Activated CD8-positive, alpha-beta memory T cell treated with anti-CD3 and anti-CD28 coated beads, Interleukin-2, amount 10 ng/mL, durations not matched to agents 7 days and 5 days (primary cell): ENCODE measurements at places on chromosomes 3 and 15. TPM values are rescaled to one million over a fixed set of nuclear protein-coding genes. Genes with fewer than 3 reads are reported as not detected.

DNA sequence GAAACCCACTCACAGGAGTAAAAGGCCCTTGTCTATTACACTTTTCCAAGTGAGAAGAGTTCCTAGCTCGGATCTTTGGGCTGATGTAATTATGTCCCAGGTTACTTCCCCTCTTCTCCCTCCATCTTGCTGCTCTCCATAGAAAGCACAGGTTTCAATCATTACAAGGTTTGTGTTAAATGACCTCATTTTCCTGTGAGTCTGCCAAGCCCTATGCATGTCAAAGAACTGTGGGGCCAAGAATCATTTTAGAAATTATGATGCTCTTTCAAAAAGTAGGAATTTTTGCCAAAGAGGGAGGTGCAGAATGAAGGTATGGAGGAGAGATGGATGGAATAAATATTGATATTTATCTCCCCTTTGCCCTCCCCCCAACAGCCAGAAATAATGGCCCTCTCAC is 129.3 kb upstream of the TPM1 start:
- H3K36me3 ChIP-seq, result no peaks in the 10 kb centered on the region
- peaks cover 18% of the 10 kb centered on the region for H3K27me3 ChIP-seq
- no peak overlapping the region for H3K4me3 ChIP-seq

CD86 gene
- 23.4 TPM for total RNA-seq

CADM2 gene
- total RNA-seq, result 0.58 TPM

RFTN1 gene
- total RNA-seq, result 78.0 TPM

STAB1 gene
- not detected for total RNA-seq

ANKRD63 gene
- total RNA-seq, result not detected

GRCh38 chr3:27521872-27522265 is 37.7 kb upstream of the SLC4A7 start:
- H3K27me3 ChIP-seq, result no peaks in the 10 kb centered on the region
- H3K4me1 ChIP-seq, result peaks cover 12% of the 10 kb centered on the region
- H3K27ac ChIP-seq, result no peak overlapping the region
- no peak overlapping the region for H3K4me3 ChIP-seq
- DNase-seq, result no peak
- H3K36me3 ChIP-seq, result no peaks in the 10 kb centered on the region

DNA sequence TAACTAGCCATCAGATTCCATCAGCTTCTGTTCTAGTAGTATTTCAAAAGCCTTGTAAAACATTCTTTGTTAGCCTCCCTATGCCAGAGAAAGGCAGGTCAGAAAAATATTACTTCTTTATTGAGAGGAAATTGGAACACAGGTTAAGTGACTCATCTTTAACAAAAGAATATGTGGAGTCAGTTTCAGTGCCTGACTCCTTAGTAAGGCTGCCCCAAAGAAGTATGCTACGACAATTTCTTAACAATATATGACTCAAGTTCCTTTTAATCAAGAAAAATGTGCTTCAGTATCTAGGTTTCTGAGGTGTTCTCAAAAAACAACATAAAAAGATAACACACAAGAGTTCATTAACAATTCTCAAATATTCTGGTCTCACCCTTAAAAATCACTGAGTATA is 139.2 kb downstream of the VPS13C start:
- H3K36me3 ChIP-seq, result peaks cover 28% of the 10 kb centered on the region
- no peak overlapping the region for H3K27ac ChIP-seq
- no peaks in the 10 kb centered on the region for H3K27me3 ChIP-seq
- H3K4me1 ChIP-seq, result no peaks in the 10 kb centered on the region
- no peak overlapping the region for H3K4me3 ChIP-seq

GABRR3 gene
- total RNA-seq, result not detected

DNA sequence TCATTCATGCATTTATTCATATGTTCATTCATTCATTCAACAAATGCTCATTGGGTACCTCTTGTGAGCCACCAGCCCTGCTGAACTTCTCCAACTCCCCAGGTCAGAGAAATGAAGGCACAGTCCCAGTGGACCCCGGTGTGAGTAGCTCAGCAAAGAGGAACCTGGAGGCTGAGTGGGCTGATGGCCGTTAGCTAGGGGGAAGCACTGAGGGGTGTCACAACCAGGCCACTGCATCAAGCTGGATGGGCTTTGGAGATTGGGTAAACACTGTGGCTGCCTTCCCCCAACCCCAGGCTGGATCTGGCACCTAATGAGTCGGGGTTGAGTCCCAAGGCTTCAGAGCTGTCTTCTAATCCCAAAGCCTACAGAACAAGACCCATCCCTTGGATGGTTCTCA is 12.1 kb upstream of the ALAS1 start:
- no peak overlapping the region for H3K4me3 ChIP-seq
- no peak overlapping the region for H3K27ac ChIP-seq
- no peak for DNase-seq
- peaks cover 39% of the 10 kb centered on the region for H3K4me1 ChIP-seq

DNA sequence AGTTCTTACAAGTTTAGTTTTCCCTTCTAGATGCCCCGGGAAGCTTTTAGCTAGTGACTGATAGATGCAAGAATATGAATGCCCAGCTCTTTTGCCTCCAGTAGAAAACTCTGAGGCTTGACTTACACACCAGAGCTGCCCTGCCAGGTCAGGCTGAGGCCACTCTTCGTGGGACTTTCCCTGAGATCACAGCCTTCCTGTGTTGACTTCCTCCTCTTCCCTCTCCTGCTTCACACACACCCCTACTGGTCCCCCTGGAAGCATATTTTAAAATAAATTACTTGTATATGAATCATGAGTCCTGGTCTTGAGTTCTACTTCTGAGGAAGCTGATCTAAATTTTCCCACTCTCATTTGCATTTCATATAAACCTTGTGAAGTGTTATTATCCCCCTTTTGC is 413.7 kb downstream of the PDCD6IP start:
- H3K27ac ChIP-seq, result no peak overlapping the region
- DNase-seq, result no peak
- H3K4me3 ChIP-seq, result no peak overlapping the region
